ENCODE measurements at places on chromosomes 4 and X.

GRCh38 chrX:22538580-22538979 lies 265.9 kb downstream of the CBLL2 start:
- DNase-seq = no peak

GRCh38 chr4:96787766-96788165 lies 947.9 kb downstream of the PDHA2 start:
- DNase-seq = no peak

- peak; percentile 61 for DNase-seq
Observed at GRCh38 chr4:174423257-174423944, 98.9 kb downstream of the HPGD start.

DNA sequence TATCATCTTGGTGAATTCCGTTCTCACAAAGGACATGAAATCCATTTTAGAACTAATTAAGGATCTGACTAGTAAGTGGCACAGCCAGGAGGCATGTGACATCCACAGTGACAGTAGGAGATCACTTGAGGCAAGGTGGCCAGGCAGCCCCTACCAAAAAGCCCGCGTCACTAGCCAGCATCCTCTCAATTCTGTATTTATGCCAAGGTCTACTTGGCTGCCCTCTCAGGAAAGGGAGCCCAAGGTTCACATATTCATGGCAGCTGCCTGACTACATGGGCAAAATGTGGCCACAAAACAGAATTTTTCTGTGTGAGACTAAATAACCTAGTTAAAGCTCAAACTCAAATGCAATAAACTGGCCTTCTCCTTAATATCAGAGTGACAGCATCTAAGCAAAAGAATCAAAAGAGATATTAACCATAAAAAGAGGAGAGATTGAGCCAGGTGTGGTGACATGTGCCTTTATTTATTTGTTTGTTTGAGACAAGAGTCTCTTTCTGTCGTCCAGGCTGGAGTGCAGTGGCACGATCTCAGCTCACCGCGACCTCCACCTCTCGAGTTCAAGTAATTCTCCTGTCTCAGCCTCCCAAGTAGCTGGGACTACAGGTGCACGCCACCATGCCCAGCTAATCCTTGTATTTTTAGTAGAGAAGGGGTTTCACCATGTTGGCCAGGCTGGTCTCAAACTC lies 51.5 kb downstream of the SLC9A7 start:
- no peak for DNase-seq

- no peak for DNase-seq
Observed at GRCh38 chr4:158836002-158836369, 67.2 kb downstream of the FNIP2 start.

- DNase-seq = no peak
Observed at GRCh38 chr4:124343661-124344171, 368.8 kb downstream of the ANKRD50 start.

DNA sequence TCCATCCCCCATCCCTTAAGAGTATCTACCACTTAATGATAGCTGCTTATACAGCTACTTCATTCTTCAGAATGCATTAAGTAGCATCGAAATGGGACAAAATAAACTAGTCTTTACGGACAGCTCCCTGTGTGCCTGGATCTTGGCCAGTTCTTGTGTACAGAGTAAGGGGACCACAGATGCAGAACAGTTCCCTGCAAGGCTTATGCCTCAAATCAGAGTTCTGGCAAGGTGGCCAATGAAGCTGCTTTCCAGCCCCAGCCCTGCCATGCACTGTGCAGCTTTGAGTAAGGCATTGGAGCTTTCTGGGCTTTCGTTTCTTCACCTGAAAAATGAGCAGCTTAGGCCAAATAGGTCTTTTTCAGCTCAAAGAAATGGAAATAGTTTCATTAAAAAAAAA lies 14.2 kb downstream of the CLNK start:
- no peak for DNase-seq

DNA sequence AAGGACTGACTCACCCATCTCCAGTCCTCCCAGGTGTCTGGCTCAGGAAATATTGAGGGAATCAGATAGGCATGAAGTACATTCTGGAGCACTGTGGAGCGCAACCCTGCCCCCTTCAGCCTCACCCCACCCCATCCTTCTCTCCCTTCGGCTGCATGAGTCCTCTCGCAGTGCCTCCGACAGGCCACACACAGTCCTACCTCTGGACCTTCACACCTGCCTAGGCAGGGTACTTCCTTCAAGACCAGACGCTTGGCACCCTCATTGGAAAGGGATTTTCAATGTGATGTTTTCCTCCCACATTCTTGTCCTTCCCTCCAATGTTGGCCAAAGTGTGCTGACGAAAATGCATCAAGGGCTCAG lies 26.8 kb upstream of the PPP2R2C start:
- DNase-seq = no peak

- DNase-seq = no peak
Observed at GRCh38 chr4:65069177-65069576, 601.1 kb downstream of the EPHA5 start.

DNA sequence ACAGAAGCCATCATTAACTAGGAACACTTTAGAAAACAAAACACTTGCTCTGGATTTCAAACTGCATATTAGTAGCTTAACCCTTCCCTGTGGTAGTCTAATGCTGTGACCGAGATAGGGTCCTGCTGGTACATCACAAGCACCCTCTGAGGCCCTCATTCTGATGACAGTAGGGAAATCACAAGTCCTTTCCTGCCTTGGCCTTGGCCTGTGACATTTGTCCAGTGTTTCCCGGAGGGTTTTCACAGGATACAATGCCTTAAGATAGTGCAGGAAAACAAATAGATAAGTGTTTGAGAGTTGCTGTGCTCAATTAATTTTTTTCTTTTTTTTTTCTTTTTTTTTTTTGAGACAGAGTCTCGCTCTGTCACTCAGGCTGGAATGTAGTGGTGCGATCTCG lies 29.0 kb downstream of the SYAP1 start:
- DNase-seq = no peak

GRCh38 chrX:40177117-40177430 lies 79.3 kb upstream of the BCOR start:
- no peak for DNase-seq

DNA sequence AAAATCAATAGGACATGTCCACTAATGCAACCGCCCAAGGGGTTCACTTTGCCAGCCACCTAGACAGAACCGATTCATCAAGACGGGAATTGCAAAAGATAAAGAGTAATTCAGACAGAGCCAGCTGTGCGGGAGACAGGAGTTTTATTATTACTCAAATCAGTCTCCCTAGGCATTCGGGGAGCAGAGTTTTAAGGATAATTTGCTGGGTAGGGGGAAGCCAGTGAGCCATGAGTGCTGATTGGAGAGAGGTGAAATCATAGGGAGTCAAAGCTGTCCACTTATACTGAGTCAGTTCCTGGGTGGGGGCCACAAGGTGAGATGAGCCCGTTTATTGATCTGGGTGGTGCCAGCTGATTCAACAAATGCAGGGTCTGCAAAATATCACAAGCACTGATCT lies 8.5 kb downstream of the TMEM184C start:
- no peak for DNase-seq

DNA sequence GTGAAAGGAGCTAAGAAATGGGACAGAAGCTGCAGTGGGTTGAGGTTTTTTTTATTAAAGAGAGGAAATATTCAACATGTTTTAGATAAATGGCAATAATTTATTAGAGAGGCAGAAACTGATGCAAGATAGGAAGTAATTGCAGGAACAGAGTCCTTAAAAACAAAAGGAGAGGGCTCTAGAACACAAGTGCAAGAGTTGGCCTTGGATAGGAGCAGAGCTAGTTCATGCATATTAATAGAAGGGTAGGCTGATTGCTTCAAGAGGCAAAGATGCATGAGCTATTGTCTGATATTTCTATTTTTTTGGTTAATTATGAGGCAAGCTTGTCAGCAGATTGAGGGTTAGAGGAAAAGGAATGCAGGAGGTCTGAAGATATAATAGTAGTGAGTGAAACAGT lies 91.0 kb upstream of the GPRIN3 start:
- DNase-seq = no peak

DNA sequence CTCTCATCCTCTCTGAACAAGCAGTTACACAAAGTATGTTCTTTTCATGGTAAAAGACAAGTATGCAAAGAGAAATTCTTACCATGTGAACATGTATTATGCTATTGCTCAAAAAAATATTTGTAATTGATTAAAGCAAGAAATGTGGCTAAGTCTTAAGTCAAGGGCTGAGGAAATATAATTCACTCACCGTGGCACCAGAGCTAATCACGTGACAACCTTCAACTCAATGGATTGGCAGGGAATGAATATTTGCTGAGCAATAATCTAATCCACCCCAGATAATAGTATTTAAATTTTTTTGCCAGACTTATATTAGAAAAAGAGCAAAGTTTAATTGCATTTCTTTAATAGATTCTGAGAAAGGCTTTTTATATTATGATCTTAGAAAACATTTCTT lies 310.2 kb downstream of the HS3ST1 start:
- DNase-seq = no peak

DNA sequence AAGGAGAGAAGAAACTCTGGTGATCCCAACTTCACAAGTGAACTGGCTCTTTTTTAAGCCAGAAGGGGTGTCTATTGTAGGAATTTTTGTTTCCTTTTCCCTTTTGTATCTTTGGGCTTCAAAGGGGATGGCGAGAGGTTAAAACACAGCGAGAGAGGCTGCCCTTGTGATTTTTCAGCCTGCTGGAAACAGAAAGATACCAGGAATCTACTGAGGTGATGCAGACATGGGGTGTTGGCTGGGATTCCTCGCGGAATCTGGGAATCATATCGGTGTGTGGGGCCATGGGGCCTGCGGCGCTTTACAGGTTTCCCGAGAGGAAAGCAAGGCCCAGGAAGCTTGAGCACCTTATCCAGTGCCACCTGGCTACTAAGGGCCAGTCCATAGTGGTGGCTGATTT lies 99.4 kb upstream of the STX18 start:
- DNase-seq = no peak

DNA sequence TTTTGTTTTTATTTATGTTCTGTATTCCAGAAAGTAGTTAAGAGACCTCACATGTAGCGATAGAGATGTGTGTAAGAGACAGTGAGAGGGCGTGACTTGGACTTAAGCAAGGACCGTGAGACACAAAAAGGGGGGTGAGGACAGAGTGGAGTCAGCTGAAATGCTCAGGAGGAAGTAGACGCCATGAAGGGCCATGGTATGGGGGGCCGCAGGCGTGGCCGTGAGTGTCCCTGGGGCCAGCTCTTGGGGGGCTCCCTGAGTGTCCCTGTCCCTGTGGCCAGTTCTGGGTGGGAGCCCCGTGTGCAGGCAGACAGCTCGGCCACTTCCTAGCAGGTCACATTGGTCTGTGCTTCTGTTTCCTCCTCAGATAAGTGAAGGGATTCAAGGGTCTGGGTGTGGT lies 23.0 kb upstream of the MSANTD1 start:
- peak; percentile 84 for DNase-seq

GRCh38 chr4:61428950-61429349 lies 228.8 kb downstream of the ADGRL3 start:
- no peak for DNase-seq

DNA sequence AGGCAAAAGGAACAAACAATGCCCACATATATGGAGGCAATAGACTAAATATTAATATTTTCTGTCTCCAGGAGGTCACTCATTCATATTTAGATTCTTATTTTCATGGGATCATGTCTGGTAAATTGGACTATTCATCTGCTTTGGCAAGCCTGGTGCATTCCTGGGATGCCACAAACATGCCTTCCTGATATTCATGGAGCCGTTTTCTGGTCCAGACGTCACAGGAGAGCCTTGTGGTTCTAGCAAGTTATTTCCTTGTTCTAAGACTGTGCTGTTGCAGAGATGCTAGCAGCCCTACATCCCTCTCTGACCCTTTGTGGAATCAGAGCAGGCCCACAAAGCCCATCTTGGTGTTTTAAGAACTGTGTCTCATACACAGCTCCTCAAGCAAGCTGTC lies 16.1 kb upstream of the EXOSC9 start:
- DNase-seq = no peak

- DNase-seq = no peak
Observed at GRCh38 chrX:40080894-40081678, 16.7 kb downstream of the BCOR start.

- no peak for DNase-seq
Observed at GRCh38 chr4:569958-570667, 6.0 kb downstream of the TMEM271 start.

DNA sequence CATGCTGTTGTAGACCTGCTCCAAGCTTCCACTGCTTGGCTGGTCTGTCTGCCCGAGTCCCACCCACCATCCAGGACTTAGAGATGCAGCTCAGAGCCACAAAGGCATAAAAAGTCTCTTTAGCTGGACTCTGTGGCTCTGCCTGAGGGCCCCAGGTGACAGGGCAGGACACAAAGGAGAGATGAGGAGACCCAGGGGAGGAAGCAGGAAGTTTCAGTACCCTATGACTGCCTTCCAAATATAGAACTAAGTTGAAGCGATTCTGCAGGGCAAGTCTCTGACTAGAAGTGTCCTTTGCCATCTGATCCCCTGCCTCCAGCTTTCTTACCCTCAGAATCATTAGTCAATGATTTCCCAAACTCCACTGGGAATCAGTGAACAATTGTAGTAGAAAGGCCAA lies 11.2 kb upstream of the CXCR3 start:
- DNase-seq = no peak

GRCh38 chr4:186650401-186651180 lies 73.1 kb downstream of the FAT1 start:
- DNase-seq = no peak

Data from inflammatory macrophage treated with lipopolysaccharide for 1 hour (primary cell).